ENCODE measurements at places on chromosomes 1 and 21. TPM values are rescaled to one million over a fixed set of nuclear protein-coding genes. Genes with fewer than 3 reads are reported as not detected.

GRCh38 chr1:19395678-19396192 lies 83.6 kb downstream of the SLC66A1 start:
- no peak for DNase-seq
- H3K4me1 ChIP-seq, result peaks cover 49% of the 10 kb centered on the region
- no peak overlapping the region for H3K4me3 ChIP-seq
- H3K36me3 ChIP-seq, result no peaks in the 10 kb centered on the region

DNA sequence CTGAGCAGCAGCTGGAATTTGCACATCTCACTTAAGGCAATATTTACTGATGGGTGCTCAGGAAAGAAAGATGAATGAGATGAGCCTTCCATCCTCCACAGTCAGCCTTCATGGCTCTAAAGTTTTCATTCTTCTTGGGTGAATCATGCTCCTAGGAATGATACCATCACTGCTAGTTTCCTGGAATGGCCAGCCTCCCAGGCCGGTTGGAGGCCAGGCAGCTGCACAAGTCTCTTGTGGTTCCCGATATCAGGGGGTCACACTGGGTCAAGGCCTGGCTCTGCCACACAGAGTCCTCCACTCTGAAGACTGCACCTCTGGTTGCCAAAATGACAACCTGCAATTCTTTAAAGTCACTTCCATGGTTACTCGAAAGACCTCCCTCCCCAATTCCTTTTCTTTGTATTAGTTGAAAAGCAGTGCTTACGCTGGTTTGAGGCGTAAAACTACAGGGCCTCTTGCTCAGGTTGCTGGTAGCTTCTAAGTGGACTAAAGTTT lies 46.2 kb upstream of the PALMD start:
- H3K27me3 ChIP-seq, result no peaks in the 10 kb centered on the region
- H3K4me3 ChIP-seq, result no peak overlapping the region
- DNase-seq, result peak; percentile 93
- no peaks in the 10 kb centered on the region for H3K36me3 ChIP-seq

DNA sequence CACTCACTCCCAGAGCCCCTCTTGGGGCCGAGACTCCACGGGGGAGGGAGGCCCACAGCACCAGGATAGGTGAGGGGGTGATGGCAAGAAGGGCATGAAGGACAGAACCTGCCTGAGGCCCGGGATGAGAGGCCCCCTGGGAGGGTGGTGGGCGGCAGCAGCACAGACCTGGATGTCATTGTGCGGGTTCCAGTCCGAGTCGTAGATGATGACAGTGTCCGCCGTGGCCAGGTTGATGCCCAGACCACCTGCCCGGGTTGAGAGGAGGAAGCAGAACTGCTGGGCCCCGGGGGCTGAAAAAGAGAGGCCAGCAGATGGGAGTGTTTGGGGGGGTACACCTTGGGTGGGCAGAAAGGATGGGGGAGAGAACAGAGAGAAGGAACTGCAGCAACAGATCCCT lies 50.1 kb downstream of the CHD5 start:
- DNase-seq, result no peak
- no peak overlapping the region for H3K27ac ChIP-seq
- H3K4me1 ChIP-seq, result peaks cover 3% of the 10 kb centered on the region
- no peak overlapping the region for H3K4me3 ChIP-seq
- no peaks in the 10 kb centered on the region for H3K27me3 ChIP-seq

- H3K27me3 ChIP-seq, result no peaks in the 10 kb centered on the region
- H3K4me1 ChIP-seq, result peaks cover 22% of the 10 kb centered on the region
- DNase-seq, result no peak
- peak within 1 kb of the TSS; percentile 76 for H3K4me3 ChIP-seq
- peak within 1 kb of the TSS; percentile 53 for H3K27ac ChIP-seq
These were observed at the start of gene HSPG2 for GRCh38 chr1:21937034-21937371. TSS of gene HSPG2 (minus strand) at chr1:21937310. CDS start at chr1:21937217, 93 bp downstream.

GRCh38 chr1:35264871-35265270 lies 3.6 kb upstream of the ZMYM4 start:
- H3K4me3 ChIP-seq, result no peak overlapping the region
- H3K27me3 ChIP-seq, result no peaks in the 10 kb centered on the region
- peak; percentile 30 for DNase-seq
- no peaks in the 10 kb centered on the region for H3K36me3 ChIP-seq

DNA sequence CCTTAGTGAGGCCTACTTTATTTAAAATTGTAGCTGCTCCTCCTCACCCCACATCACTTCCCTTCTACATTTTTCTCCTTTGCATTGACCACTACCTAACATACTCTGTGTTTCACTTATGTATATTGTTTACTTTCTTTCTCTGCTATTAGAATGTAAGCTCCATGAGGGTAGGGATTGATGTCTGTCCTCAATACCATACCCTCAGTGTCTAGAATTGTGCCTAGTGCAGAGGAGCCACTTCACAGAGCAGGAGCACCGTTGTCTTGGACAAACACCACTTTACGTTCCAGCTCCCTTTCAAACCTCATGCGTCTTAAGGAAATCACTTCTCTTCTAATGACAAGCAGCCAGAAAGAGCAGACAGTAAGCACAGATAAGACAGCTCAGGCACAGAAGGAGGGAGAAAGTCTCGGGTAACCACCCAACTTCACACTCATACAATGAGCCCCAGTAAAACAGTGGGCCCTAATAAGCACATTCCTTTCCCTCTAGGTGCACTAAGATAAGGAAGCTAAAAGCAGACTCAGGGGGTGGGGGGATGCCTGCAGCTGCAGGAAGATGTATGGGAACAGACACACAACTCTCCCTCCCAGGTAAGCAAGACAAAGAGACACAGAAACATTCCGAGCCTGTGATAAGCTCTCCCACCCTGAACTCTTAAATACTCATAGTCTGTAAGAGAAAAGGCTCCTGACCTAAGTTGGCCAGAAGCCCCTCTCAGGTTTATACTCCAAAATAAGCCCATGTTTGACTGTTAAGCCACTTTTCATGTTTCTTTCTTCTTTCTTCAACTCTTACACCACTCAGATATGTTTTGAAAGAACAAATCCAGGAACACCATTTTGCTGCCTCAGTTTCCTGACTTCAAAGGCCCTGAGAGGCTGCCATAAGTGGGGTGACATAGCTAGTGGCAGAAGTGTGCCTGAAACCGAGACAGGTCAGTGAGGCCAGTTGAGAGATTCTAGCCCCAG lies 7.1 kb upstream of the PLEKHM2 start:
- H3K27ac ChIP-seq, result no peak overlapping the region
- no peaks in the 10 kb centered on the region for H3K36me3 ChIP-seq
- H3K27me3 ChIP-seq, result no peaks in the 10 kb centered on the region

- H3K27me3 ChIP-seq, result no peaks in the 10 kb centered on the region
- H3K36me3 ChIP-seq, result no peaks in the 10 kb centered on the region
- DNase-seq, result no peak
These were observed 3.3 kb downstream of the RIMS3 start for GRCh38 chr1:40662151-40662550.

DNA sequence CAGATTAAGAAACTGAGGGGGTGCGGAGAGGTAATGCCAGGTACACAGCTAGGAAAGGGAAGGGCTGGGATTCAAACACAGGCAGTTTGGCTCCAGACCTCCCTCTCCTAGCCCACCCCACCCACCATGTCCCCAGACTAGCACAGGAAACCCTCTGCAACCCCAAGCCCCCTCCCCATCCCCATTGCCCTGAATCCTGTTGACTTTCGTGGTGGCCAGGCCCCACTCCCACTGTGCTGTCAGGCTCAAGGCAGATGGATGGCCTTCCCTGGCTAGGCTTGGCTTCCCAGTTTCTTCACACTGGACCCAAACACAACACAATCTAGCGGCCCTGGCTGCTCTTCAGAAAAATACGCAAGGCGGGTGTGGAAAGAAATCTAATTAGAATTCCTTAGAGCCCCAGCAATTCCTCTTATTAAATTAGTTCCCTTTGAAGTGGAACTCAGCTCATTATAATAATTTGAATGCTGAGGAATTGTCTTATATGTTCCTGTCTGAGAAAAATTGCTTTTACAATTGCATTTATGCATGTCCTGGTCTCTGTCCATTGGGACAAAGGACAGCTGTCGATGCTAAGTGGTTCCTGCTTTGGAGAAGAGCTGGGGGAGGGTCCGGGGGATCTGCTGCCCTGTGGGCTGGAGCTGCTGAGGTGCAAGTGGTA lies 97.4 kb downstream of the SYF2 start:
- no peaks in the 10 kb centered on the region for H3K27me3 ChIP-seq
- no peak for DNase-seq
- H3K36me3 ChIP-seq, result no peaks in the 10 kb centered on the region
- H3K4me1 ChIP-seq, result no peaks in the 10 kb centered on the region
- H3K27ac ChIP-seq, result no peak overlapping the region

- no peaks in the 10 kb centered on the region for H3K36me3 ChIP-seq
- H3K4me1 ChIP-seq, result peaks cover 15% of the 10 kb centered on the region
- no peaks in the 10 kb centered on the region for H3K27me3 ChIP-seq
- H3K27ac ChIP-seq, result no peak overlapping the region
- no peak overlapping the region for H3K4me3 ChIP-seq
- DNase-seq, result no peak
These were observed 6.4 kb downstream of the DYRK1A start for GRCh38 chr21:37372951-37373350.

DNA sequence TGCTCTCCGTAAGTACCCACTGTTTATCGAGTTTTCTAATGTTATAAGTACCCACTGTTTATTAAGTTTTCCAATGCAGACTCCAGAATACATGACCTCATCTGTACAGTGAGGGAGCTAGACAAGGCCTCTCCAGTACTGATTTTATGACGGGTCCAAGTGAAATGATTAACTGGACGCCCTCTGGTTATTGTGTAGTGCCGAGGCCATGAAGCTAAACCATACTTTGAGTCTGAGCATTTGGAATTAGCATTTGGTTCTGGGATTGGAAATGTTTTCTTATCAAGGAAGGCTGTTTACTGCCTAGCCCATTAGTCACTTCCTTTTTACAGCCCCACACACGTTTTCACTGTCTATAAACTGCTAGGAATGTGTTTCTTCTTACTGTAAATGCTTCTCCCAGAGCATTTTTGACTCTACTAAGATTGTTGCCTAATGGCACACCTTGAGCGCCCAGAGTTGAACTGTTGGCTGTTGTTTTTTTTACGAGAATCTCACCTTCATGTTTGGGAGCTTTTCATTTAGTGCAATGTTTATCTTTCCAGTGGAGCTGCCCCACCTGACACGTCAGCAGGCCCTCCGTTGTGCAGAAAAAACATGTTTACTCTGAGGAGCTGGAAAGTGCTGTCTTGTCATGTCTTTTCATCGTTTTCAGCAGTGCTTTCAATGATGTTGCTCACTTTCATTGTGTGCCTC lies 26.9 kb downstream of the SPATA46 start:
- no peak overlapping the region for H3K4me3 ChIP-seq
- no peak for DNase-seq
- no peaks in the 10 kb centered on the region for H3K4me1 ChIP-seq
- no peaks in the 10 kb centered on the region for H3K27me3 ChIP-seq
- no peaks in the 10 kb centered on the region for H3K36me3 ChIP-seq
- H3K27ac ChIP-seq, result no peak overlapping the region

DNA sequence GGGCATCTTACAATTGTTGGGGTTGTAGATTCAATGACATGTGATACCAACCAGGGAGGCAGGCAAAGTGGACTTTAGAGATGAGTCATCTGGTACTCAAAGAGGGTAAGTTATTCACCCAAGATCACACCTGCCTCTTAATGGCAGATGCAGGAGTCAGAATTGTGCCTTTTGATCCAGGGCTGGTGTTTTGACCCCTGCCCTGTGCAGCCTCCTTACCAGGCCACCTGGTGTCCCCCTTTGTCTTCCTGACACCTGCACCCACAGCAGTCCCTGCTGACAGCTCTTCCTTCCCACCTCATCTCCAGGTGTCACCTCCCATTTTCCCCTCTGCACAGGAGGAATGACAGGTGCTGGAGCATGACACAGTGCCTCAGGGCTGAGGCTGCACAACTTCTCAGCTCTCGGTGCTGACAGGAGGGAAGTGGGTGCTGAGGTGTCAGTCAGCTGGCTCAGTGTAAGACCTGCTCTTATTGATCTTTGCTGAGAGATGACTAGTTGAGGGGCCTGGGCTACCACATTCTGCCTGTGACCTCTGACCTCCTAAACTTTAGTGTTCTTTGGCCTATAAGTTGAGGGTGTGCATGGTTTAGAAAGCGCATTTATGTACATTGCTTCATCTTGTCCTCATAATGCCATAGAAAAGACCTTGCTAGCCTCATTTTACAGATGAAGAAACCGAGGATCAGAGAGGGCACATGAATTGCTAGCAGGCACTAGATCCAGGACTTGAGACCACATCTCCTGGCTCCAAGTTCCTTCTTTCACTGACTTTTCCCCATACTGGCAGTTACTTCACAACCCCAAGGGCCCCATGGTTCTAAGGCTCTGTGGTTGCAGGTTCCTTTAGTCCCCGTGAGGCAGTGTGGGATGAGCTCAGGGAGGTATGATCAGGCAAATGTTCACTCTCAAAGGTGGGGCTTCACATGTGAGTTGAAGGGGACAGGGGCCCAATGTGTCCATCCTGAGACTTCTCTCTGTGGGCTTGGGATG lies 31.3 kb downstream of the CACNA1E start:
- H3K27ac ChIP-seq, result no peak overlapping the region
- H3K27me3 ChIP-seq, result no peaks in the 10 kb centered on the region
- no peaks in the 10 kb centered on the region for H3K36me3 ChIP-seq
- no peaks in the 10 kb centered on the region for H3K4me1 ChIP-seq
- no peak for DNase-seq

- H3K4me1 ChIP-seq, result no peaks in the 10 kb centered on the region
- H3K27me3 ChIP-seq, result no peaks in the 10 kb centered on the region
- H3K36me3 ChIP-seq, result no peaks in the 10 kb centered on the region
- no peak overlapping the region for H3K4me3 ChIP-seq
- H3K27ac ChIP-seq, result no peak overlapping the region
These were observed 127.1 kb downstream of the PCNX2 start for GRCh38 chr1:233168384-233168783.

GRCh38 chr1:244057474-244058385 lies 6.6 kb downstream of the ZBTB18 start:
- H3K27ac ChIP-seq, result no peak overlapping the region
- no peaks in the 10 kb centered on the region for H3K4me1 ChIP-seq
- no peaks in the 10 kb centered on the region for H3K27me3 ChIP-seq
- no peak for DNase-seq

S100A14 gene
- polyA plus RNA-seq, result 0.68 TPM

BCL2L15 gene
- polyA plus RNA-seq, result 0.21 TPM

PTPRC gene
- polyA plus RNA-seq, result 16.4 TPM

OR2T35 gene
- not detected for polyA plus RNA-seq

LYPD8 gene
- polyA plus RNA-seq, result not detected

B3GALT5 gene
- polyA plus RNA-seq, result 0.12 TPM

DENND2C gene
- polyA plus RNA-seq, result 1.5 TPM

SMCP gene
- polyA plus RNA-seq, result not detected
